ENCODE measurements at places on chromosomes 11 and 22.

- DNase-seq: no peak
Observed at GRCh38 chr11:14179116-14179820, 179.7 kb downstream of the RRAS2 start.

- peak; percentile 84 for DNase-seq
Observed at GRCh38 chr11:96486890-96487611, 97.2 kb downstream of the JRKL start.

DNA sequence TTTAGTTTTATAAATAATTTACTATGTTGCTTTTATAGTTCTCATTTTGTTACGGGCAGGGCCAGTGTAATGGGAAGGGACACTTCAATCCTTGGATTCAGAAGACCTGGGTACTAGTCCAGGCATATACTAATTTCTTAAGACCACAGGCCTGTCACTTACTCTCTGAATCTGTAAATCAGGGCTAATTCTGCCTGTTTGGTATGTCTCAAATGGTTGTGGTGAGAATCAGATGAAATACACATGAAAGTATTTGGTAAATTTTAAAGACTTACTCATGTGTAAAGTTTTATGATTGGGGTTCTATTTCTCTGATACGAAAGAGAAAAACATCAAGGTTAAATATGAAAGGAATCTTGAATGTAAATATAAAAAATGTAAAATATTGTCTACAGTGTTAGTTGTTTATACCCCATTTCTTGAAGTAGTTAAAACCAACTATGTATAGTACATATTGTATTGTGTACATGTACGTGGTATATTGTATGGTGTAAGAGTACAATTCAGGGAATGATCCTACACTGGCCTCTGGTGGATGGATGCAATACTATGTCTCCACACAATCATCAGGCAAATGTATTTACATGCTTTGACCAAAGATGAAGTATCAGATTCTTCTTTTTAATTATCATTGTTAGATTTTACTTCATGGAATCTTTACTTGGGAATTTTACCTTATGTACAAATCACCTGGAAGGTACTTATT lies 24.5 kb upstream of the RAG2 start:
- peak; percentile 31 for DNase-seq

GRCh38 chr11:84384731-84385130 lies 1098.6 kb upstream of the CCDC90B start:
- DNase-seq: peak; percentile 30

GRCh38 chr11:3049430-3050243 lies 7.6 kb downstream of the CARS1 start:
- DNase-seq: no peak

DNA sequence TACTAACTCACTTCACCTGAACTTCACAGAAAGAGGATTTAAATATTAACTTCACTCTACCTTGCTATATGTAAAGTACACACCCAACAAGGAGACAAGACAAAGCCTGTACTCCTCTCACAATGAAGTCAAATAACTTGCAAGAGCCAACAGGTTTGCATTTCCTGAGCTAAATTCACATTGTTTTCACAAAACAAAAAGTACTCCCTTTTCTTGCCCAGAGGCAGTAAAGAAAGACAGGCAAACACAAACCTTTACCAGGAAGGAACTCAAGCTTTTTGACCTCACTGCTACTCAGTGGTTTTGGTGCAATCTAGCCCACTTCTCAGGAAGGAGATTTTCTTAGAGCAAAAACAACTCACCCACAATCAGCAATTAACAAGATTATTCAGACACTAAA lies 15.7 kb downstream of the USP28 start:
- DNase-seq: no peak

DNA sequence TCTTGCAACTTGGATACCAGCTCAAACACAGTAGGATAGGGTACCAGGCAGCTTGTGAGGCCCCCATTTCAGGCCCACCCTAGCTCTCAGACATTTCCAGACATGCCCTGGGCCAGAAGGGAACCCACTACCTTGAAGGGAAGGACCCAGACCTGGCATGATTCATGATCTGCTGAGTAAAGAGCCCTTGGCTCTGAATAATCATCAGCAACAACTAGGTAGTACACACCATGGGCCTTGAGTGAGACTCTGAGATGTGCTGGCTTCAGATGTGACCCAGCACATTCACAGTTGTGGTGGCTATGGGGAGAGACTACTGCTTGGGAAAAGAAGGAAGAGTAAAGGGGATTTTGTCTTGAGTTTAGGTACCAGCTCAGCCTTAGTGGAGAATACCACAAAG lies 23.6 kb downstream of the JRKL start:
- no peak for DNase-seq

DNA sequence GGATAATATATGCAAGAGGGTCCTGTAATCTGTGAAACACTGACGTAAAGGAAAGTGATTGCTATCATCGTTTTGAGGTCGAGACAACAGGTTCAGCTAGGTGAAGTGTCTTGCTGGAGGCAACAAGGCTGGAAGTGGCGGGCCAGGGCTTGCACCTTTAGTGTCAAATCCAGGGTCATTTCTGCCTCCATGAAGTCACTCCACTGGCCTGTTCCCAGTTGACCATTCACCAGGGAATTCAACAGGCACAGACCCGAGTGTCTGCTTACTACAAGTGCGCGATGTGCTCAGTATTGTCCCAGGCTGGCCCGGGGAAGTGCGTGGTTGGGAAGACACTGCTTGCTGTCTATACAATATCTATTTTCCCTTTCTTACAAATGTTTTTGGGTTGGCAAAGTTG lies 225.0 kb downstream of the CEP164 start:
- no peak for DNase-seq

DNA sequence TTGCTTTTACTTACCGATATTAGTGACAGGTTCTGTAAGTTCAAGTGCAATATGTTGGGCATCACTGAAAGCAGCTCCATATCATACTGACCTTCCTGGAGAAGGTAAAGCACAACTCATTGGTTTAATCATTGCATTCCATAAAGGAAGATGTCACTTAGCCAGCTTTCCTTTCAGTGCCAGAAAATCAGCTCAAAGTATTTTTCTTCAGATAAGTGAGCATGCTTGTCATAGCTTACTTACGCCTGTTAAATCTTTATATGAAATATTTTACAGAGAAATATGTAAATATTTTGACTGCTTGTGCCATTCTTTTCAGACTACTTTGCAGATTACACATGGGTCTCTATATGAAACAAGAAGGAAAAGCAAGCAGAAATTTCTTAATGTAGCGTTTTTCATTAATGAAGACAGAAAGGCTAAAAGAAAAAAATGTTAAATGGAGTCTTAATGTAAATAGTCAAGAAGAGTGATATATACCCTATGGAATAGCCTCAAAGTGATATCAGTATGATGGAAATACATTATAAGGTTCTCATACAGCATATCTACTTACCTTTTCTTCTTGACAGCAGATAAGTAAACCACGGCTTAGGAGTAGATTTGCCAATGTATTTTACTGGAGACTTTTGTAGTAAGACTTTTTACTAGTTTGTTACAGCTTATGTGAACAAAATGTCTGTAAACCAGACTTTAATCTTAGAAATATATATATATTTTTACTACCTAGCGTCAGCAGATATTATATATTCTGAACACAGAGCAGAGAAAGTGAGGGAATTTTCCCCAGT lies 649.7 kb downstream of the METTL15 start:
- no peak for DNase-seq

DNA sequence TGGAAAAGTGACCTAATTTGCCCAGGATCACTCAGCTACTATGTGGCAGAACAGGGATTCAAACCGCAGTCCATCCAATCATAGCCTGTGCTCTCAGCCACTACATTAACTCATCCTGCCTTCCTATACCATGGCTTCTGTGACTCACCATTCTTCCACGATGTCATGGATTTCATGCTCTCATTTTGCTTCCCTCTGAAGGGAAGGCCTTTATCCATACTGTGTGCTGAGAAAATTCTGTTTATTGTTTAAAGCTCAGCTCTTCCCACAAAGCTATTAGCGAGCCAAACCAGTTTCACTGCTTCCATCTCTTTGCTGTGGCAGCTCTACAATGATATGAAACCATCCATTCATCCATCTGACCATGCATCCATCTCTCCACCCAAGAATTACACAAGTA lies 289.9 kb downstream of the TENM4 start:
- no peak for DNase-seq

DNA sequence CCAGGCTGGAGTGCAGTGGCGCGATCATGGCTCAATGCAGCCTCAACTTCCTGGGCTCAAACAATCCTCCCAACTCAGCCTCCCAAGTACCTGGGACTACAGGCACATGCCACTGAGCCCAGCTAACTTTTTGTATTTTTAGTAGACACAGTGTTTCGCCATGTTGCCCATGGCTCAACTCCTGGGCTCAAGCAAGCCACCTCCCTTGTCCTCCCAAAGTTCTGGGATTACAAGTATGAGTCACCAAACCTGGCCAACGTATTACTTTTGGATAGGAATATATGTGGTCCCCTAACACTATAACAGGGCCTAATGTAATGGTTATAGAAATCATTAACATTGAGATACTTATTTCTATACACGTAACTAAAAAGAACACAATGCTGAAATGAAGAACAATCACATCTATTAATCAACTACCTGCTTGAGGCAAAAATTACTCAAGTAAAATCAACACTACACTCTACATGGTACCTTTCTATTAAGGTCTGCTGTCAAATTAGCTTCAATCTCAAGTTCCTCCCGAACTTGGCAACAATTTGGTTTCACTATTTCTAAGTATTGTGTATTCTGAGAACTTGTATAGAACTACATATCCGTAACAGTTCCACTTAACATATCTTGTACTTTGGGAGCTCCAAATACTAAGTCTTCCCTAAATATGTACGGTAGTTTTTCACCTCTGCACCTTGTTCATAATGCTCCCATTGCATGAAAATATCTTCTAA lies 124.9 kb downstream of the FCHSD2 start:
- no peak for DNase-seq

GRCh38 chr22:40008726-40009291 lies 14.1 kb downstream of the FAM83F start:
- DNase-seq: no peak

DNA sequence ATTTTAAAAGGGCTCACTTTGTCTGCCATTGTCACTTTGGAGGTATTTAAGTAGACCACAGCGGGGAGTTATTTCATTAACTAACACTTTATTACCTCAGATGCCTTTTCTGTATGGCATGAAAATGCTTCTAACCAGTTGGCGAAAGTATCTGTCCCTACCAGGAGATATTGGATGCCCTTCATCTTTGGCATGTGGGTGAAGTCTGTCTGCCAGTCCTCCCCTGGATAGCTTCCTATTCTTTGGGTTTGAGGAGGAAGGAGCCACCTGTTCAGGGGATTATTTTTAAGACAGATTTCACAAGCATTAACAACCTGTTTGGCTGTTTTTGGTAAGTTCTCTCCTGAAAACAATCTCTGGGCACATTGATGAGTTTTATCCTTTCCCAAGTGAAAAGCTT lies 17.1 kb downstream of the MS4A6E start:
- DNase-seq: no peak

GRCh38 chr11:90774727-90775566 lies 552.1 kb upstream of the CHORDC1 start:
- DNase-seq: no peak

DNA sequence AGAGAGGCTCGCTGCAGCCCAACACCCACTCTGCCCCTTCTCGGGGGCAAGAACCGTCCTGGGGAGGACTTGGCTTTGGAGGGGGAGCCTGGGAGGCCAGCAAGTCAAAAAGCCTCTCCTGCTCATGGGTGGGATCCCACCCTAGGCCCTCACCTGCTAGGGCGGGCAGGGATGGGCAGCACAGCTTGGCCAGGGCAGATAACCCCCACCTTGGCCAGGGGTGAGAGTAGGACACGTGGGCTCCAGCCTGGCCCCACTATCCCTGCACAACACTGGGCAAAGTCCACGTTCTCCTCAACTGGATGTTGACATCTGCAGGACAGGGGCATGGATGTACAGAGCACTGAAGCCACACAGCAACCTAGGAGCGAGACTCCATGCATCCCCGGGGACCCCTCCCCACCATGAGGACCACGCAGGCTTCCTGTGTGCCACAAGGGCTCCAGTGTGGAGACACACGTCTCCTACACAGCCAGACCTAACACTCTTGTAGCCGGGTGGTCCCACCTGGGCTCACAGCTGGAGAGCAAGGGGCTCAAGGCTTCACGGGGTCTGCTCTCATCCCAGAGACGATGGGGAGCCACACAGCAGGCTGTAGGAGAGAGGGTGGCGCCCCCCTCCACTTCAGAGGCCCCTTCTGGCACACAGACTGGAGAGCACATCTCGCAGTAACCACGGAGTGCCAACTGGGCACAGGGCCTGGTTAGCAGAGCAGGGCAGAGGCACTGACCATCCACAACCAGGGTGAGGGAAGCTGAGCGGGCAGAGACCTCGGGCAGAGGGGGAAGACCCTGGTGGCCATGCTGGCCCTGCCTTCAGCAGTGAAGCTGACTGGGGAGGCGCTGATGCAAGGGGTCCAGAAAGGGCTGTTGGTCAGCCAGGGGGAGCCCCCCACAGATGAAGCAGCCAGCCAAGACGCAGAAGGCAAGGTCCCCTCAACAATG lies 171.1 kb downstream of the CRYBB2 start:
- peak; percentile 59 for DNase-seq

- no peak for DNase-seq
Observed at GRCh38 chr11:69207165-69207889, 51.6 kb downstream of the SMIM38 start.

- DNase-seq: no peak
Observed at GRCh38 chr11:111000400-111001080, 245.0 kb upstream of the POU2AF2 start.

DNA sequence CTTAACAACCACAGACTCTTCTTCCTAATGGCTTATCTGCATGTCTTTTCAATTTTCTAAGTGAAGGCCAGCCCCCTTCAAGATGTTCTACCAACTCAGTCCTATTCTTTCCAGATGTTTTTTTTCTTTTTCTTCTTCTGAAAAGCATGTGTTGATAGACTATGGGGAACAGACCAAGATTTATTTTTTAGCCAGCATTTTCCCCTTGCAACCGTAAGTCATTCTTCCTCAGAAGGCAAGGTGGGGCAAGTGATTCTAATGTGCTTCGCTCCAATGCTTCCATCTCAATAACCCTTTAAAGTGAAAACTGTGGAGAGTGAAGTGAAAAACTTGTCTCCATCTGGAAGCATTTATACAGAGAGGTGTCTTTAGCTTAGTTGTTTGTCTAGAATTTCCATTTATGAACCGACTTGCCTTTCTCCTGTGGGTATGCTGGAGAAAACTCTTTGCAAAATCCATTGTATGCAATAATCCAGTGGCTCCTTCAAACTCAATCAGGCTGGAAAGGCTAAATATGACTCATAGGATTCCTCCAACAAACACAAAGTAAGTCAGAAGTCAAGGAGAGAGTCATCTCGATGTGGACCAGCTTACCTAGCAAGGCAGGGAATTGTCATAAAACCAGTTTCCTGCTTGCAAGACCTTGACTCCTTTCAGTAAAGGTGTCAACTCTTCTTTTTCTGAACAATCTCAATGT lies 83.7 kb downstream of the MAML2 start:
- DNase-seq: no peak

DNA sequence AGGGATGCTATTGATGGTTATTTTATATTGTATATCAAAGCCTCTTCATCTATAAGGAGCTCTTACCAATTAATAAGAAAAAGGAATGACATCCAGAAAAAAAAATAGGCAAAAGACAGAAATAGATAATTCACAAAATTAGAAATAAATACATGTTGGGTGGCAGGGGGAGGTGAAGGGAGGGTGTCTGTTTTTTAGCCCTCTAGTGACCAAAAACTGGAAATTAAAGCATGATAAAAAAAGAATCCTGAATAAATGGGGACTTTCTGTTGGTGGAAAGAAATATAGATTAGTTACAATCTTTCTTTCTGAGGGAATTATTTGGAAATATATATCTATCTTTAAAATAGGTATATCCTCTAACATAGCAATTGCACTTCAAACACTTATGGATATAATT lies 42.0 kb upstream of the TTC36 start:
- DNase-seq: no peak
